ENCODE measurements at places on chromosomes 3 and 15.

DNA sequence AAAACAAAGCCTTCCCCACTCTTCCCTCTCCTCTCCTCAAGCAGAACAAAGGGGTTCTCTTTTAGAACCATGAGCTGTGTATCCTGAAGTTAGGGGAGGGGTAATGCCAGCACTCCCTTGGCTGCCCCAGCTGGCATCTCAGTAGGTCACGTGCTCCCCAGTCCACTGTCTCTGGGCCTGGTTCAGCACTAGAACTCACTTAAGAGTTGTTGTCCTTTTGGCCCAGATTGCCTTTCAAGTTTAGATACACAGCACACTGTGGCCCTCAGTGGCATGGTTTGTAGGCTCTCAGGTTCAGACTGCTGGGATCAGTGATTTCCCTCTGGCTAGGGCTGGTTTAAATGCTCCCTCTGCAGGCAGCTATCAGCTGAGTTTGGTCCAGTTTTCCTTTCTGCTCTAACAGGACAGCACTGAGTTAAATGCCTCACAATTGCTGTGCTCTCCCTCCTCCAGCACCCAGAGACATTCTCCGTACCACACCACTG is 188.4 kb upstream of the ST8SIA2 start:
- peak; percentile 12 for DNase-seq

GRCh38 chr3:154981664-154982063 is 98.5 kb upstream of the MME start:
- peak; percentile 55 for DNase-seq

- DNase-seq: no peak
Observed at GRCh38 chr15:58284293-58284692, 146.1 kb downstream of the AQP9 start.

- no peak for DNase-seq
Observed at GRCh38 chr3:58160399-58160798, 50.4 kb downstream of the DNASE1L3 start.

GRCh38 chr15:95262866-95263564 is 1031.7 kb downstream of the MCTP2 start:
- DNase-seq: no peak

GRCh38 chr3:140577911-140578310 is 100.0 kb upstream of the TRIM42 start:
- no peak for DNase-seq

DNA sequence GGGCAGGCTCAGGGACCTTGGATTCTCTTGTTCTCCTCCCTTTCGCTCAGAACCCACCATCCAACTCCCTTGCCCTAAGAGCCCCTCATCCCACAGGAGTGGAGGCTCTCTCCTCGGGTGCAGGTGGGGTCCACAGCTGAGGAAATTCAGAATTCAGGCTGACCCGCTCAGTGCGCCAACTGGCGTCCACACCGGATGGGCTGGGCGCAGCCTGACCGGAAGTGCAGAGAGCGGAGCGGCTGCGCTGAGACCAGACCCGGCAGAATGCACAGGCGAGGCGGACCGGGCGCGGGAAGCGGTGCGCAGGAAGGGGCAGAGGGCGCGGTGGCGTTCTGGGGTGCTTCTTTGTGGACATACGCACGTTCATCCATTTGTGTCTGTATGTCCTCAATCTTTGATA is 210.4 kb upstream of the NDN start:
- DNase-seq: peak; percentile 74

GRCh38 chr15:52217186-52217585 is 26.0 kb upstream of the GNB5 start:
- no peak for DNase-seq

GRCh38 chr15:48466820-48467219 is 135.6 kb downstream of the DUT start:
- DNase-seq: no peak

DNA sequence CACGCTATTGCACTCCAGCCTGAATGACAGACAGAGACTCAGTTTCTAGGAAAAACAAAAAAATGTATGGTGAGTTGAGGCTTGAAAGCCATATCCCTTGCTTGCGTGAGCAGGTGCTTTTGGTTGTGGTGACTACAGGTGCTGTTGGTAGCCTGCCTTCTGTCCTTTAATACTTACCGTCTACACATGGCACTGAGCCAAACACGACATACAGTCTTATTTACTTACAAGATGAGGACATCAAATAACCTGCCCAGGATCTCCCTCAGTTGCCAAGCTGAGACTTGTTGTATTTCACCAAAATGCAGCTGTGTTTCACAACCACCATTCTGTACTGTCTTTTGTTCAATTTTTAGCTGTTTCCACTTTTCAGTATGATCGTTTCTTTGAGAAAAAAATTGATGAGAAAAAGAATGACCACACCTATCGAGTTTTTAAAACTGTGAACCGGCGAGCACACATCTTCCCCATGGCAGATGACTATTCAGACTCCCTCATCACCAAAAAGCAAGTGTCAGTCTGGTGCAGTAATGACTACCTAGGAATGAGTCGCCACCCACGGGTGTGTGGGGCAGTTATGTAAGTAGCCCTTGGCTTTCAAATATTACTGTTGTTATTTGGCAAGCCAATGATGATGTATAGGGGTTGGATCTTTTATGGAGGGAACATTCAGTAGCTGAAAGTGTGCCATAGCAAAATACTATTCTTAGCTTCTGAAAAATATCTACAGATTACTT is 6.5 kb downstream of the ALAS1 start:
- no peak for DNase-seq

- DNase-seq: peak; percentile 82
Observed at GRCh38 chr15:37099319-37100108, 835 bp downstream of the MEIS2 start.

DNA sequence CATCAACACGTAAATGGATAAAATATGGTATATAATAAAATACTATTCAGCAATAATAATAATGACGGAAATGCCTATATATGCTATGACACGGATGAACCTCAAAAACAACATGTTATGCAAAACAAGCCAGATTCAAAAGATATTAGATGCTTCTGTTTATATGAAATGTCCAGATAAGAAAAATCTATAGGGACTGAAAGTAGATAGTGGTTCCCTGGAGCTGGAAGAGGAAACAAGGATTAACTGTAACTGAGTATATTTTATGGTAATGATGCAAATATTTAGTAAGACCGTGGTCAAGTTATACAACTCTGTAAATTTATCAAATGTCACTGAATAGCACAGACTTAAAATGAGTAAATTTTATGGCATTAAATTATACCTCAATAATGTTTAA is 25.8 kb upstream of the WDR49 start:
- DNase-seq: no peak

DNA sequence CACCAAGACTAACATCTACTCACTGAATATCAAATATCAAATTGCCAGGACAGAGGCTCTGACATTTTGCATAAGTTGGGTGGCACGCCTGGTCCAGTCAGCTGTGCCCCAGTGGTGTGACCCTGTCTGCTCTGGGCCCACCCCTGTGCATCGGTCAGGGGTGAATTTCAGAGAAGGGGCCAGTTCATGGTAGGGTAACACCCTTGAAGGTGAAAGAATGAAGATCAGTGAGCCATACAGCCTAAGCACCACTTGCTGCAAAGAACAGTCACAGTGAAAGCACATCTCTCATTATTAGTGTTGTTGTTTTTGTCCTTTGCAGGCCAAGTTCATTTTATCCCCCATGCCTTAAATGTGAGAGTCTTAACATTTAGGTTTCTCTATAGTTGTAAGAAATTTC is 86.8 kb downstream of the MYRIP start:
- no peak for DNase-seq

- DNase-seq: no peak
Observed at GRCh38 chr3:180447136-180447535, 154.8 kb upstream of the TTC14 start.

DNA sequence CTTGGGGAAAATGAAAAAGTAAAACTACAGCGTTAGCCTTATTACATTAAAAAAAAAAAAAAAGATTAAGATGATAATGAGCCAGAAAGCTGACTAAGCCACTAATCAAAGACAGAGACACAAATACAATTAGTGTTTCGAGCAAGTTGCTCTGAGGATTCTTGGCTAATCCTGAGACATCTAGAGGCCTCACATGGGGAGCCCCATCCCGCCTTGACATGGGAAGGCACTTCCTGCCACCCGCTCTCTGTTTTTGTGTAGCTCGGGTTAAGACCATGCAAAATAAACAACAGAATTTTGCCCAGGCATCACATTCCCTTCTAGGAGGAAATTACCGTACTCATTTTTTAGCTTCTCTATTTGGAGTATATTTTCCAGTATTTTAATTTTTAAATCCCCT is 15.3 kb downstream of the HESX1 start:
- no peak for DNase-seq

Data from eye (tissue), 1 donor.